Prostate gland (tissue), 2 donors: ENCODE measurements at places on chromosomes 13 and 19.
A peak's percentile ranks its signal among the peaks of the same experiment; 100 is the strongest.

DNA sequence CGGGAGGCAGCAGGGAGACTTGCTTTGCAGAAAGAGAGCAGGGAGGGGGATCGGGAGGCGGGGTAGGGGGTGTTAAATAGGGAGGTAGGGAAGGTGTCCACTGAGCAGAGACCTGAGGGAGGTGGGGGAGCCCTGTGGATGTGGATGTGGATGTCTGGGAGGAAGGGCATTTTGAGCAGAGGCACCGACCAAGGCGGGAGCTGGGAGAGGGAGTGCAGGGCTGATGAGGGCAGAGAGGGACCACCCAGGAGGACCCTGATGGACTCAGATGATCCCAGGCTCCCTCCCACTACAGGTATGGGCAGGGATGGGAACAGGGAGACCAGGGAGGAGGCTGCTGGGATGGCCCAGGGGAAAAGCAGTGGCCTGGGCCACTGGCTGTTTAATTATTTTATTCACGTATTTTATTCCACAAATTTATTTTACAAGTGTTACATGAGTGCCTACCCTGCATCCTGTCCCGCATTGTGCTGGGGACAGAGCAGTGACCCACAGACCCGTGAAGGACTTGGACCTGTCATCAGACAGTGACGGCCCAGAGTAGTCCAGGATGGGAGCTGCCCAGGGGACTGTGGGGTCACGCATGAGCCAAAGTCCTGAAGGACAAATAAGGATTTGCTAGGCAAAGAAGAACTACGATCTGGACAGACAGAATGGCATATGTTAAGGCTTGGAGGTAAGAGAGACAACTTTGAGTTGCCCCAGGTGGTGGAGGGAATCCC, 5.3 kb downstream of the GRAMD1A start:
- no peak for DNase-seq

- DNase-seq, result no peak
Measured at GRCh38 chr19:2834294-2834871, 6.9 kb upstream of the ZNF555 start.

DNA sequence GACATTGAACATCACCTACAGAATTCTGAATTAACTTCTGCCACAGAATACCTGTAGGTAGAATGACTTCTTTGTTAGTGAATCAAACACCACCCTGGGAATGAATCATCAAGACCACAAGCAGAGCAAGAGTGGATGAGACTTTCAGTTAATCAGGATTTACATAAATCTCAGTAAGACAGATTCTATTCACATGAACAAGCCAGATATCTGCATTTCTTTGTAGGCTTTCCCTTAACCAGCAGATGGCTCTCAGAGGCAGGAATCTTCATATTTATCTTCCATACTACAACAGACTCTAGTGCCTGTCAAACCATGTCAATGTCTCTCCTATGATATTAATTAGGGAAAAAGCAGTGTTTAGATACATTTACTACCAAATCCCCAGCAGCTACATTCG, 412.1 kb downstream of the KLF12 start:
- no peak for DNase-seq

GRCh38 chr13:50119591-50119990, 104.3 kb downstream of the KCNRG start:
- no peak for DNase-seq

DNA sequence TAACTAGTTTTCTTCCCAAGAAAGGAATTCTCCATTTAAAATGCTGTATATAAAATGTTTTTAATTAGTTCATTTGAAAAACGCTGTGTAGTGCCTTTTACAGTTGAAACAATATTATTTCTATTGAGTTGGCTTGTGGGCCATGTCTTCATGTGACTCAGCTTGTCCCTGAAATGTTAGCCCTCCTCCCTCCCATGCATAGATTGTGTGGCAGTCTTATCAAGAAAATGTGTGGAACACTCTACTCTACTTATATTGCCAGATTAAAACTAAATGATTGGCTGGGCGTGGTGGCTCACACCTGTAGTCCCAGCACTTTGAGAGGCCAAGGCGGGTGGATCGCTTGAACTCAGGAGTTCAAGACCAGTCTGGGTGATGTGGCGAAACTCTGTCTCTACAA, 33.4 kb downstream of the TFDP1 start:
- DNase-seq, result no peak

DNA sequence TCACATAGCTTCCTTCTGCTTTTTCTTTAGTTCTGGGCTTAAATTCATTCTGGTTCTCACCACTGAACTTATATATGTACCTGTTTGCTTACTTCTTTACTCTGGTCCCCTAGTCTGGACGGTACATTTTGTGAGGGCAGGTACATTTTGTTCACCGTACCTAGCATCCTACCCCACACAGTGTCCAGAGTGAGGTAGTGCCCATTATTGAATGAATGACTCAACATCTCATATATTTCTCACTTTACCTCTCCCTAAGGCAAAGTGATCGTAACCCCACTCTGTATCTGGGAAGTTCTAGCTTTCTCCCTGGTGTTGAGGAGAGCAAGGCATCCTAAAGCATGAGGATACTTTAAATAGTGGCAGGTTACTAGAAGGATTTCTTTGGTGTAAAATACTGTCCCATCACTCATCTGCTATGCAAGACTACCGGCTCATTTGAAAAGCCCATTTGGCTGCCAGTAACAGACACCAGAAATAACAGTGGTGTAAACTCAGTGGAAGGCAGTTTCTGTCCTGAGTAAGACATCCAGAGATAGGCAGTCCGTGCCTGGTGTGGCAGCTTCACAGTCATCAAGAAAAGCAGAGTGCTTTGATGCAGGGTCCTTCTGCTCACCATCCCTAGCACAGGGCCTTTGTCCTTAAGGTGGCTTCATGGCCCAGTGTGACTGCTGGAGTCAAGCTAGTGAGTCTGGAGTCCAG, 111.8 kb downstream of the SIPA1L3 start:
- DNase-seq, result no peak

- no peak for DNase-seq
Measured at GRCh38 chr13:111945086-111945485, 121.9 kb upstream of the SOX1 start.

GRCh38 chr13:48403151-48403631, 9.7 kb downstream of the LPAR6 start:
- DNase-seq, result no peak

DNA sequence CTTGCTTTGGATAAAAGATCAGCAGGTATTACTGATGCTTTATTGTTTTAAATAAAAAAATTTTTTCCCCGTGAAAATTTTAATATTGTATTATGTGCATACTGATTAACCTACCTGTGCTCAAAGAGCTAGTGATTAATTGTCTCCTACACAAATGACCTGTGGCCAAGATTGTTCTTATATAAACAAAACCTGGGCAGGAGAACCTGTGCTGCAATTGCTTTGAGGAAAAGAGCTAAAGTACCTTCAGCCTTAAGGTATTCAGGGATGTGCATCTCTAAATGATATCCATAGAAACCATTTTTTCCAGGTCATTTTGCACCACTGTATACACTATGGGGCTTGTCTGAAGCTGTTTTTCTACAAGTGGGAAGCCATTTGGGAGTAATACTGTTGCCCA, 1.2 kb downstream of the FRY start:
- DNase-seq, result no peak

DNA sequence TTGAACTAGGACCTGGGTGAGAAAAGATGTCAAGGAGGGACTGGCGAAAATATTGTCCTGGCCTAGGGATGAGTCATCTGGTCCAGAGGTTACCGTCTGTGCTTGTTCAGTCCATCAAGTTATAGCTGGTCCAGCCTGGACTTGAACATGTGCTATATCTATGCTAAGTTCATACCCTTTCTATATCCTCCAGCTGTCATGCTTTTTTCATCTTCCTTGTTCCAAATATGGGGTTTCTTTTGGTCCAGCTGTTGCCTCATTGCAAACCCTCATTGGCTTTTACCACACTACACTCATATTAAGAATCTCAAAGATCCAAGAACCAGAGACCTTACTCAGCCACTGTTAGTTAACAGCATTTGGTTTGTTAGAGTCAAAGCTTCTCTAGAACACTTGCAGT, 19.1 kb upstream of the KLF12 start:
- no peak for DNase-seq

GRCh38 chr13:23771956-23772355, 117.2 kb downstream of the MIPEP start:
- no peak for DNase-seq

GRCh38 chr19:44782729-44783128, 5.0 kb downstream of the CBLC start:
- no peak for DNase-seq

DNA sequence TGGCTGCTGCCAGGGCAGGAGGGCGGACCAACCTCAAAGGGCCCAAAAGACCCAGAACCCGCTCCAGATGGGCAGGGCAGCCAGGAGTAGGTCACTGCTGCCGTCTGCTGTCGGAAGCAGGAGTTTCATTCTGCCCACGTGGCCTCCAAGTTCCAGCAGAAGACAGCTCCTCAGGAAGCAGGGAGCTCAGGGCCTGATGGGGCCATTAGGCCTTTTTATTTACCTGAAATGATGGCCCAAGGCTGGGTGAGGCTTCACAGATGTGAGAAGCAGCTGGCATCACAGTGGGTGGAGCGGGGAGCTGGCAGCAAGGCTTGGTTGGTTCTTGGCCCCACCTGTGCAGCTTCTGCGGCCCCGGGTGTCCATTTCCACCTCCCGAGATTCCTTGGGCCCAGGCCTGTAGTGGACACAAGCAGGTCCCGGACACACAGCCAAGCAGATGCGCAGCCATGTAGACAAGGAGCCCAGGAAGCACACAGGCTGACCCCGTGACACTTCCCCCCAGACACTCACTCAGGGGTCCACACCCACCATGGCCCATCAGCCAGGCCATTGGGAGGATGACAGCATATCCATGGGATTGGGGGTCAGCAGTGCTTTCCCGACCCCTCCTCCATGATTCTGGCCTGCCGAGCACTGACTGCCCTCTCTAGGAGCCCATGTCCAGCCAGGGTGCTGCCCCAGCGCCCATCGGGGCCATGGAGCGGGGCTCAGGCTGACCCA, 26.4 kb downstream of the C13orf46 start:
- peak; percentile 65 for DNase-seq

GRCh38 chr19:54317108-54317964, 4.4 kb upstream of the LILRA5 start:
- no peak for DNase-seq

- DNase-seq, result no peak
Measured at GRCh38 chr19:39641773-39642172, 13.9 kb upstream of the LGALS16 start.

DNA sequence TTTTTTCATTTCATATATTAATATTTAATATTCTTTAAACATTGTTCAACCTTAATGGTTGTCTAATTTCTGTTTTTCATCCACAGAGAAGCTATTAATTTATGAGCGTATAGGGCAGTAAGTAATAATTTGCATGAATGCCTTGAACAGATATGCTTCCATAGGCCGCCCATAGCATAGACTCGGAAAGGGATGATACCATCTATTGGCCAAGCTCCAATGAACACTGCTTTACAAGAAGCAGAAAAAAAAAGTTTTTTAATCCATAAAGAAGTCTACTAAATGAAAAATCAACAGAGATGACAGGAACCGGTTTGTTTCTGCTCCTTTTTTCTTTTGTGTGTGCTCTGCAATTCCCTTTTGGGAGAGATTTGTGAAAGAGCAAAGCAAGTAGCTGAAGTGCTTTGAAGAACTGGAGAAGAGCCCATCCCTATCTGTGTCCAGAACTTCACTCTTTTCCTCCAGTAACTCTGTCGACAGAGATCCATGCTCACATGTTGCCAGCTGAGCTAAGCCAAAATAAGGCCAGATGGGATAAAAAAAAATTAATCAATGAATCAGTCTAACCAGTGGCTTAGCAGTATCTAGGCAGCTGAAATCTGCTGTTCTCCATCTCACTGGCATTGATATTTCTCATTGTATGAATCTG, 215.9 kb upstream of the SOX21 start:
- no peak for DNase-seq

- DNase-seq, result peak; percentile 35
Measured at GRCh38 chr19:14433554-14434501, 722 bp downstream of the PKN1 start.

DNA sequence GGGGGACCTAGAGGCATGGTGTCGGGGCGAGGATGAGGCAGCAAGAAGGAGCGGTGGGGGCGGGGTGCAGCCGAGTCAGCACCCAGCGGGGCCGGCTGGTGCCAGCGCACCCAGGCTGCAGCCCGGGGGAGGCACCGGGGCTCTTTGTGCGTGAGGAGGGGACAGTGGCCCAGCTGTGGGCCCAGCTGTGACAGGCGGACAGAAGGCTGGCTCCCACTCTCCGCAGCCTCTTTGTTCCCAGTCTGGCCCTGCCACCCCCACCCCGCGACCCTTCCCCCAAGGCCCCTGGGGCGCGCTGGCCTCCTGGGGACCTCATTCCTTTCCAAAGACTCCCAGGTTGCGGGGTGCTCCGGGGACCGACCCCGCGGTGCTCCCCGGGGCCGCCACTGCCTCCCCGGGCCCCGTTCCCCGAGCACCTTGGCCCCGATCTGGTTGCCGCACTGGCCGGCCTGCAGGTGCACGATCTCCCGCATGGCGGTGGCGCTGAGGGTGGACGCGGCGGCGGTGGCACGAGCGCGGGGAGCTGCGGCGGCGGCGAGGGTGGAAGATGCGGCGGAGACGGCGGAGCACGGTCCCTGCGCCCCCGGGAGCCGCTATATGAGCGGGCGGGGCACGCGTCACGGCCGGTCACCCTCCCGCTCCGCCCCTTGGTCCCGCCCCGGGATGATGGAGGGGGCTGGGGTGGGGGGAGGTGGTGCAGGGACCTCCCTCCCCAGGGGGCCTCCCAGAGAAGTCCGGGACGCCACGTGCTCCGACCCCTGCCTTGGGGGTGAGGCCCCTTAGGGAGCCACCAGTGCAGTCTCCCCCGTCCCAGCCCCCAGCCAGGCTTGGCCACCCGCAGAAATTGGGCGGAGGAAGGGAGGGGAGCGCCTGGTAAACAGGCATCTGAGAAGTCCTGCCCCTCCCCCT, at the start of gene TUBB4A:
TUBB4A (minus strand) TSS at position 570 of the 909 bp plus-strand sequence; CDS start at position 473, 97 bp downstream.
- DNase-seq, result no peak

- no peak for DNase-seq
Measured at GRCh38 chr13:36282821-36283432, 14.7 kb downstream of the CCDC169 start.

GRCh38 chr13:84946192-84946591, 853.0 kb downstream of the SLITRK6 start:
- no peak for DNase-seq

- DNase-seq, result no peak
Measured at GRCh38 chr13:23411706-23412105, 21.8 kb downstream of the SACS start.

DNA sequence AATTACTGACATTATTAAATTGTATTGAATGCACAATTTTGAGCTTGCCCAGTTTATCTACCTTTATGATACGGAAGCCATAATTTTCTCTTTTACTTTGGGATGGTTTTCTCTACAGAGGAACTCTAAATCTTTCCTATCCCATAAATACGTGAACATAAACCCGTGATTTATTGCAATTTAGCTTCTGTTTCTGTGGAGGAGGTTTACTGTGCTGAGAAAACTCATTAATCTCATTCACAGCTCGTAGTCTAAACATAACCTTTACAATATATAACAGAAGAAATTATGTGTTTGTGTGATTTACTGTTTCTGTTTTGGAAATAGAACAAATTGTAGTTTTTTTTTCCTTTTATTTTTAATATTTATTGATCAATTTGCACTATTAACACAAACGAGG, 207.1 kb upstream of the PCDH9 start:
- no peak for DNase-seq

GRCh38 chr19:45906221-45906620, 3.8 kb upstream of the MYPOP start:
- DNase-seq, result no peak

GRCh38 chr13:108113407-108113806, 101.9 kb downstream of the LIG4 start:
- no peak for DNase-seq
